Vagina (tissue), 2 donors: ENCODE measurements at places on chromosomes 5 and 9.

DNA sequence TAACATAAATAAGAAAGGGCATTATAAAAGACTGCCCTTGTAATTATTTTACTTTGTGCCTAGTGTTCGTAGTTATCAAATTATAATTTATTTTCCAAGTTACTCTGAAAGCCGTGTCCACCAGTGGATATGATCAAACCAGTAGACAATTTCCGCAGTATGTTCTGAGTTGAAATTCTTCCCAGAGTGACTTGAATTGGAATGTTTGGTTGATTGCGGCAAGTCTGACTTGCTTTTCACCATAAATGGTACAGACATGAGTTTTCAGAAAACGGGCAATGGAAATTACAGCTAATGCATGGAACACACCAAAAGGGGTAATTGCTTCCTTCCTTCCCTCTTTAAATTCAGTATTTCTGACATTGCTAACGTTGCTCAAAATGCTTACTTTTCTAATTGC is 56.6 kb downstream of the CHSY3 start:
- no peak for DNase-seq

- no peak for DNase-seq
Observed at GRCh38 chr5:114435885-114436299, 74.0 kb downstream of the KCNN2 start.

DNA sequence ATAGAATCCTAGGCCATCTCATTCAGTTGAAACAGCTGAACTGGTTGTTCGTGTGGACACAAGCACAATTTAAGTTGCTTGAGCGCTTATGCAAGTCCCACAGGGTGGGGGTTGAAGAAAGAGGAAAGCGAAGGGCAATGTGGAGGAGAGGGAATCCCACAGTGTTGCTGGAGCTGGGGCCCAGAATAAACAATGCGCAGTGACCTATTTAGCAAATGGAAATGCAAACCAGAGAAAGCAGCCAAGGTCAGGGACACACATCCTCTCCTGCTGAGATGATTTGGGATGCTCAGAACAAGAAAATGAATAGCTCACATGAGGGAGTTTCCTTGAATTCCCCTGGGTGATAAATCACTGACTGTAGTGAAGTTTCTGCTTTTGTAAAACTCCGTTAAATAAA is 838.3 kb downstream of the TLE4 start:
- no peak for DNase-seq

DNA sequence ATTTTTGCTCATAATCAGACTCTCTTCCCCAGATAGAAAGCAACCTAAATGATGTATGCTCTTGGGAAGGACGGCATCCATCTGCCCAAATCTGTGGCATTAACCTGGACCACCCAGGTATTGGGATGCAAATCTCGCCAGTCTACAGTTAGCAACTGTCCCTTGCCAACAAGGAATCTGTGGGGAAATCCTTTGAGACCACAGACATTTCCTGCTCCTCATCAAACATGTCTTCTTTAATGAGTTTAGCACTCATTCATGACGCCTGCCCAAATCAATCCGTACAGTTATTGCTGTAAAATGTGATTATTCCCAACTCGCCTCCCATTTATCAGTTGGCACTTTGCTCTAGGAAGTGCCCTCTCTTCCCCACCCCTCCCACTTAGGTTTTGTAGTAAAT is 7.8 kb downstream of the ROR2 start:
- no peak for DNase-seq

GRCh38 chr9:73230251-73230650 is 78.6 kb downstream of the ANXA1 start:
- DNase-seq: no peak
